Glutamatergic neuron (in vitro differentiated cells): ENCODE measurements at places on chromosomes 16 and 17.

- DNase-seq, result no peak
Observed at GRCh38 chr16:16780588-16780987, 401.6 kb downstream of the NPIPA7 start.

DNA sequence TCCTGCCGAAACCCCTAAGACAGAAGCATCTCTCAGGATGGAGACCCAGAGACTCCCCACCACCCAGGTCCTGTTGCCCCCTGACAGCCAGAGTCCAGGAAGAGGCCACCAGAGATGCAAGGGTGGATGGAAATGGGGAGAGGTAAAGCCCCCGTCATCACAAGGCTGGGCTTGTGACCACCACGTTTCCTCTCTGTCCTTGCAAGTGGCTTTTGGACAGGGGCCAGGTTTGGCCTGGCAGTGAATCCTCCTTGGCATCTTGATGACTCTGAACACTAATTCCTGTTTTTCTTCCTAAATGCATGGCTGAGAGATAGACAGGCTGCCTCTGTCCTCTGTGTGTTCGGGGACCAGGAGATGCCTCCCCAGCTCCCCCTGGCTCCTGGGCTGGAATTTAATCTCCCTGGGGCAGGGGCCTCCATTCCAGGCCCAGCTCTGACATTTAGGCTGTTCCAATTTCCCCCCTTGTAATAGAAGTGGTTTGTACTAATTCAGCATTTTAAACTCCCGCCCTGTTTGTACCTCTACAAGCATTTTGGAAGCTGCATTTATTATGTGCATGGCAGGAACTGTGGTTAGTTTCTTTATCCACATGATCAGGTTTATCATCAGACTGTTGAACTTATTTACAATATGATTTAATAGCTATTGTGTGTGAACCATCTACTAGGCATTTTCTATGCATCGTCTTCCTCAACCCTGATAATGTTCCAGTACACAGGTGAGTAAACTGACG is 116.1 kb upstream of the IRX6 start:
- DNase-seq, result no peak

DNA sequence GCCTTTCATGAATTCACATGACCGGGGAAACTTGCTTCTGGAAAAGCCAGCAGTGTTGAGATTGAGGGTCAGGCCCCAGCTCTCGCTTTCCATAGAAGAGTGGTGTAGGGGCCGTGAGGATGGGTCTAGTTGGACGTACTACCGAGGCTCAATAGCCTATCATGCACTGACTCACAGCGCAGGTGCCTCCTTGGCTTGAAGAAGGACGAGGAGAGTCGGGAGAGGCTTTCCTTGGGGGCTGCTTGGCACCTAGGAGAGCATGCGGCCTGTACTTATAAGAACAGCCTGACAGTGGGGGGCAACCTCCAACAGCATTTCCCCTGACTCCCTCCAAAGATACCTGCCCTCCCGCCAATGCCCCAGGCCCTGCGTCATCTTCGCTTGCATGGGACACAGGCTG is 37.6 kb downstream of the WSCD1 start:
- no peak for DNase-seq

DNA sequence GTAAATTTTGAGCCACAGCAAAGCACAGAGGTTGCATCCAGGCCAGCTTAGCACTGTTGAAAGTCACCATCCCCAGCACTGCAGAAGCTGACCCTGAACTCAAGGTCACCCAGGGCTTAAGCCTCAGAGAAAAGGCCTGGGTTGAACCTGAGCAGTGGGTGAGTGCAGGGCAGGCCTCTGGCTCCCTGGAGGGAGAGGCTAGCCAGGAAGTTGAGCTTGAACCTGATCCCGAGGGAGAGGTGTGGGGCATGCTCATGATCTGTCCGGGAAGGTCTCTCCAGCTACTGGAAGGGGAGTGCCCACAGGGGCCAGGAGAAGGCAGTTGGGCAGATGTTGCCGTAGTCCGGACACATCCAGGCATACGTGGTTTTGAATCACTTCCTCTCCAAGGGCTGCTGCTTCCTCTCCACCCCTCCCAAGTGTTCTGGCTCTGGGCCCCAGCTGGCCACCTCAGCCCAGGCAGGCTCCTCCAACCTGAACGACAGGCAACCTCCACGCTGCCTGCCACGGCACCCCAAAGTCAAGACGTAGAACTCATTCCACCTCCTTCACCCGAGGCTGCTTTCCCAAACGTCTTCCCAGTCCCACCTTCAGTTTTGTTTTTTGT is 18.4 kb downstream of the CARHSP1 start:
- no peak for DNase-seq

DNA sequence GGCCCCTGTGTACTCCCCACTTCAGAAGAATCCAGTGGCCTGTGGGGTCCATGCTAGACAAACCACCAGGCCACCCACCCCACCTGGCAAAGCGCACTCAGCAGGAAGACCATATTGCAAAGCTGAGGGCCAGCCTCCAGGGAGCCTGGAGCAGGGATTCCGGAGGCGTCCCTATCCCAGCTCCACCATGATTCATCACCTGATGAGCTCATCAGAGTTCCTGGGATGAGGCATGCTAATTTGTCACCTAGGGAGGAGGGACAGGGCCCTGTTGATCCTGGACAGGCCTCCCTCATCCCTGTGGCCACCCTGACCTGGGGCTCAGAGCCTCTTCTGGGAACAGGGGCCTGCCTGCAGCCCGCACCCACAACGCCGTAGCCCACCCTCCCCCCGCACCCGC is 131.6 kb upstream of the PLCG2 start:
- DNase-seq, result no peak

- no peak for DNase-seq
Observed at GRCh38 chr16:303760-304505, 21.0 kb downstream of the PDIA2 start.

GRCh38 chr17:49000943-49001342 is 3.8 kb downstream of the IGF2BP1 start:
- no peak for DNase-seq

DNA sequence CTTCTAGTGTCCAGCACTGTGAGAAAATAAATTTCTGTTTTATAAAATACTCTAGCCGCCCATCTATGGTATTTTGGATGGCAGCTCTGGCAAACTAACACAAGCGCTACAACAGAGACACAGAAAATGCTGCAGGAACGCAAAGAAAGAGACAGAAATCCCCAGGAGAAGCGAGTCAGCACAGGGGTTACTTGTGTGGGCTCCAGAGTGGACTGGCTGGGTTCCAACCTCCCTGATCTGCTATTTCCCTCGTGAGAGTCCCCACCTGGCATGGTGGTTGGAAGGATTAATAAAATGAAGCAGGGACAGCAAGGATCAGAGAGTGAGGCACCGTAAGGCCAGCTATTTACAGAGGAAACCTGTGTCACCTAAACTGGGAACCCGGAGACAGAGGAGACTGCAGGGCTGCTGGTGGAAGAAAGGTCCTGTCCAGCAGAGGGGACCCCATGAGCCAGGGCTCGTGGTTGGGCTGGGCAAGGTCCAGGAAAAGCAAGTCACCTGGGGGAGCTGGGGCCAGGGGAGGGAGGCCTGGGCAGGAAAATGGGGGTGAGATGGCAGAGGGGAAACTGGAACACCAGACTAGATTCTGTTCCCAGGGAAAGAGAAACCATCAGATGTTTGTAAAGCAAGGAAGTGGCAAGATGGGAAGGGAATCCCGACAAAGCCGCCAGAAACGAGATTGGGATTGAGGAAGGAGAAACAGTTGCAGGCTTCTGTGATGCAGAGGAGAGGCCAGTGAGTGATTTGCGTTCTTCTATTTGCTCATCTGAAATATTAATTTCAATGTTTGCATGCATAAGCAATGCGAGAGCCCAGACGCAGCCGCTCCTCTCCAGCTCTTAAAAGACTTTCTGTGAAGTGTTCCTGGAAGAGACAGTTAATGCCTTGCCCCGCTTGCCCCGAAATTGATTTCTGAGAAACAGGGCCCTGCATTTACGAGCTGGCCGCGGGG is 63.0 kb upstream of the TEKT3 start:
- no peak for DNase-seq

DNA sequence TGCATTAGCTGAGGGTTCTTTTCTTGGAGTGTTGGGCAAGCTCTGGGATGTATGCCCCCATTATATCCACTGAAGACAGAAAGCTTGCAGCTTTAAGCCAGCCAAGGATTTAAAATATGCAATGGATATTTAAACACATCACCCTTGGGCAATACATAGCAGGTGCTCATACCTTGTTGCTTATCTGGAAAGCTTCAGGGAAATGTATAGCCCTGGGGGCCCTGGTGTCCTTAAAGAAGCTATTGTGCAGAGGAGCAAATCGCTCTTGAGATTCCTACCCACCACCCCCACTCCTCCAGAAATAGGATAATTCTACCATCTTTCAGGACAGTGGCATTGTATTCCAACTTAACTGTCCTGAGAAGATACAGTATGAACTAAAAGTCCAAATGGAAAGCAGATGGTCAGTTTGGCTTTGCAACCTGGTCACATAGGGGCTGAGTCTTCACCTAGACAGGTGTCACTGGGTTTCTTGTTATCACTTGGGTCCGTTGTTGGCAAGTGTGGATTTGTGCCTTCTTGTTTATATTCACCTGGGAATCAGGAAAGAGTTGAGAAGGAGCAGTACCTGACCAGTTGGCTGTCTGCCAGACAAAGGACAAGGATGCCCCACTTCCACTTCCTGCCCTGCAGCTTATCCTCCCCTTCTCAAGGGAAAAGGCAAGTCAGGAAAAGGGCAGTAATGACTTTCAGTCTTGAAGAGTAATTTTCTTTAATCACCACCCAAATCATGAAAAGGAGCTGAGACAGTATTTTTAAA is 3.4 kb downstream of the ANKRD40CL start:
- no peak for DNase-seq

GRCh38 chr17:9203771-9204425 is 182.6 kb downstream of the NTN1 start:
- DNase-seq, result no peak

DNA sequence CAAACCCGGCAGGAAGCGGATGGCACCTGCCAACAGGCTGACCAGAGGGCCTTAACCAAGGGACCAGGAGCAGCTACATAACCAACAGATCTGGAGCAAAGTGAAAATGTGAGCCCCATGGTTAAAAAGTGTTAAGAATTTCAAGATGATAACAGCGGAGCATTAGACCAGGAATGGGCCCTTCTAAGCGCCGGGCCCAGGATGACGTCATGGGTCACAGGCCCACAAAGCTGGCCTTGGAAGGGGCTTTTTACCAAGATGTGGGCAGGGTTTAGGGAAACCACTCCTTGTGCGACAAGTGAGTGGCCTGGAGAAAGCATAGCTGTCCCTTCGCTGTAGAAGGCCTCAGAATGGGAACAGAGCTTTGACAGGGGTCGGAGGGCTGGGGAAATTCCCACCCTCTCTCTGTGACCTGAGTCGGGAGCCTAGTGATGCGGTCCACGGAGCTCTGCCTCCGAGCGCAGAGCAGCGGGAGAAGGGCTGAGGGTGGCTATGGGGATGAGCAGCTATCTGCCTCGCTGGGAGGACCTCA is 84.4 kb upstream of the RPL38 start:
- no peak for DNase-seq

- DNase-seq, result peak; percentile 27
Observed at GRCh38 chr16:85390511-85391174, 222.5 kb upstream of the GSE1 start.

DNA sequence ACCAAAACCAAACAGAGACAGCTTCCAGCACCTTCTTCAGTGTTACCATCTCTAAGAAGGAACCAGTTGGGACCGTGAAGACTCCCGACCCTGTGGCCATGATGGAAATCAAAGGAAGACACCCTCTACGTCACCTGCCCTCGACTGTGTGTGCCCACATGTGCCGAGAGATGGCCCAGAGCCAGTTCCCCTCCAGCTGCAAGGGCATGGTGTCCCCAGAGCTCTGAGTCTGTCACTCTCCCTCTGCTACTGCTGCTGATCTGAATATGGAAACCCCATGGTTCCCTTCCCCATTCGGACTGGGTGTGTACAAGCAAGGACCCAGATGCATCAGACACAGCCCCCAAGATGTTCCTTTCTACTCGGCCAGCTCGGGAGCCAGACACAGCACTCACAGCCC is 76.4 kb downstream of the SOCS1 start:
- DNase-seq, result no peak

- peak; percentile 47 for DNase-seq
Observed at GRCh38 chr16:11639925-11640899, 28.0 kb upstream of the SNN start.

DNA sequence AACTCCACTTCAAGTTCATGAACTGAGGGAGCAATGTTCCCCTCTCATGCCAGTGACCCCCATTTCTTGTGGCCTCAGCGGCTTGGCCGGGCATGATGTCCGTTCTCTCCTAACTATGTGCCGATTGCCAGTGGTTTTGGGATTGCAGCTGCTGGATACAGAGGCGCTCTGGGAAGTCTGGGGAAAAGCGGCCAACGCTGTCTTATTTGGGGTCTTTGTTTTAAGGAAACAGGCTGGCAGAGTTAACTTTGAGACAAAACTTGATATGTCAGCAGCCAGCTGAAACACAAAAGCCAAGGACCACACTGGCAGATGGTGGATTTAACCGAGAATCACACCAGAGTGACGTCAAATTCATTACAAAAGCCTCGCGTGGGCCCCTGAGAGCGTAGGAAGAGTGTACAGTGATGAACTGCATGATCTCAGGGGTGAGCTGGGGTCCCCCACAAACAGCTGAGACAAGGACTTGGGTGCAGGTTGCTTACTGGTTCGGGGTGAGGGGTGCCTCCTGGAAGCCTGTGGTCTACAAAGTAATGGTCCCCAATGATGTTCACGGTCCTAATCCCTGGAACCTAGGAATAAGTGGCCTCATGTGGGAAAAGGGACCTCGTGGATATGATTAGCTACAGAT is 180.4 kb downstream of the IRF8 start:
- no peak for DNase-seq
